ENCODE measurements at places on chromosomes 2 and 18. TPM values are rescaled to one million over a fixed set of nuclear protein-coding genes. Genes with fewer than 3 reads are reported as not detected.

PTPRN gene
- total RNA-seq = 0.36 TPM

CNGA3 gene
- 0.04 TPM for total RNA-seq

TANK gene
- 19.5 TPM for total RNA-seq

- no peak overlapping the region for H3K4me3 ChIP-seq
- H3K36me3 ChIP-seq = no peaks in the 10 kb centered on the region
- DNase-seq = no peak
- no peaks in the 10 kb centered on the region for H3K27me3 ChIP-seq
- no peak overlapping the region for H3K27ac ChIP-seq
Observed at GRCh38 chr2:187320846-187321245, 127.2 kb downstream of the CALCRL start.

GRCh38 chr2:8573942-8574195, 108.0 kb upstream of the ID2 start:
- H3K27ac ChIP-seq = no peak overlapping the region
- H3K36me3 ChIP-seq = no peaks in the 10 kb centered on the region
- H3K4me1 ChIP-seq = peaks cover 19% of the 10 kb centered on the region
- H3K4me3 ChIP-seq = no peak overlapping the region
- no peak for DNase-seq

- no peak for DNase-seq
- peaks cover 8% of the 10 kb centered on the region for H3K36me3 ChIP-seq
- H3K27ac ChIP-seq = no peak overlapping the region
- H3K27me3 ChIP-seq = no peaks in the 10 kb centered on the region
Observed at GRCh38 chr2:171804456-171804855, 89.6 kb downstream of the SLC25A12 start.

All from cardiac muscle cell (in vitro differentiated cells and primary cell).